ENCODE measurements at places on chromosomes 5 and 9.
A peak's percentile ranks its signal among the peaks of the same experiment; 100 is the strongest.

- DNase-seq, result no peak
Measured at GRCh38 chr9:135514342-135515082, 6.7 kb upstream of the LCN1 start.

GRCh38 chr5:62265648-62266112 lies 40.3 kb upstream of the KIF2A start:
- no peak for DNase-seq

DNA sequence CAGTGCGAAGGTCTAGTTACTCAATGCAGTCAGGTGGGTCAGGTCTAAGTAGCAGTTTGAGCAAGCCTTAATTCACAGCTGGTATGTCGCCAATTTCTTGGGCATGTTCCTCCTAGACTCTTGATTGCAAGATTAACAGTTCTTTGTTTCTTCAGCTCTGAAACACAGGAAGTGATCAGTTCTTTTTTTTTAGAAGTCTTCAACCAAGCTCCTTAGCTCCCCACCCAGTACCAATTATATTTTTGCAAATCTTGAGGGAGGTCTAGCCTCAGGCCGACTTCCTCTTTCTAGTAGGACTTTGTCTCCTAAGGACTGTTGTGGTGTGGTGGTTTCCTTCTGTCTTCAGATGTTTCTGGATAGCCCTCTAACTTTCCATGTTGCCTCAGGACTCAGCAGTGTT lies 2054.2 kb downstream of the MAT2B start:
- DNase-seq, result no peak

GRCh38 chr9:93642961-93643360 lies 66.6 kb downstream of the PHF2 start:
- DNase-seq, result no peak

DNA sequence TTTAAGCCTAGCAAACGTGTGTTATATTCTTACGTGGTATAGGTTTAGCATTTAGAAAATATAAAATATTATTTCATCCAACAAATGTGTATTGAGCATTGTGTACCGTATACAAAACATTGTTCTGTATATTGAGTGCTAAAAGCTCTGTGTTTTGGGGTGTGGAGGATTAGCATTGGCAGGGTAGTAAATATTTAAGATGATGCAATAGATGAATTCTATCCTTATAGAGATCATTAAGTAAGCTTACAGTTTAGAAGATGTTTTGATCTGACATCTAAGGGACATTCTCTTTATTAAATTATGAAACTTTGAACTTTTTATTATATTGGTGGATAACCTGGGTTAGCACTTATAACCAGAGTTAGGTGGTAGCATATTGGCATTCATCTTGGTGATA lies 48.5 kb upstream of the GLIPR2 start:
- no peak for DNase-seq

DNA sequence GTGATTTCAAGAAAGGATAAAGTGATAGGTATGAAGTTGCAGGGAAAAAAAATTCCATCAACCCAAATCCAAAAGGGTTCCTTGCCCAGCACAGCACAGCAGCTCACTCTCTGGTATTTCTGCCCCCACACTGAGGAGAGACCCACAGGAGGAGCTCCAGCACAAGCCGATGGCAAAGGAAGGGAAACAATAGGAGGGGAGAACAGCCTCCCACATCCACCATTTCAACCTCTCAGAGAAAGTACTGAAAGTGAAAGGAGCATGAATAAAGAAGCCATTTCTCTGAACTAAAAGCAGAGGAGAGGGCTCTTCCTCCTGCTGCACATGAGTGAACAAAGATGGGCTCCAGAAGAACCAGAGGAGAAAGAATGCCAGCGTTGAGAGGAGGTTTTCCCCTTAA lies 54.9 kb upstream of the ZSWIM6 start:
- no peak for DNase-seq

GRCh38 chr9:68832861-68833518 lies 128.0 kb downstream of the PIP5K1B start:
- no peak for DNase-seq

- peak; percentile 54 for DNase-seq
Measured at GRCh38 chr9:82961504-82962125, 101.3 kb downstream of the RASEF start.

- no peak for DNase-seq
Measured at GRCh38 chr5:14186059-14186830, 43.1 kb downstream of the TRIO start.

DNA sequence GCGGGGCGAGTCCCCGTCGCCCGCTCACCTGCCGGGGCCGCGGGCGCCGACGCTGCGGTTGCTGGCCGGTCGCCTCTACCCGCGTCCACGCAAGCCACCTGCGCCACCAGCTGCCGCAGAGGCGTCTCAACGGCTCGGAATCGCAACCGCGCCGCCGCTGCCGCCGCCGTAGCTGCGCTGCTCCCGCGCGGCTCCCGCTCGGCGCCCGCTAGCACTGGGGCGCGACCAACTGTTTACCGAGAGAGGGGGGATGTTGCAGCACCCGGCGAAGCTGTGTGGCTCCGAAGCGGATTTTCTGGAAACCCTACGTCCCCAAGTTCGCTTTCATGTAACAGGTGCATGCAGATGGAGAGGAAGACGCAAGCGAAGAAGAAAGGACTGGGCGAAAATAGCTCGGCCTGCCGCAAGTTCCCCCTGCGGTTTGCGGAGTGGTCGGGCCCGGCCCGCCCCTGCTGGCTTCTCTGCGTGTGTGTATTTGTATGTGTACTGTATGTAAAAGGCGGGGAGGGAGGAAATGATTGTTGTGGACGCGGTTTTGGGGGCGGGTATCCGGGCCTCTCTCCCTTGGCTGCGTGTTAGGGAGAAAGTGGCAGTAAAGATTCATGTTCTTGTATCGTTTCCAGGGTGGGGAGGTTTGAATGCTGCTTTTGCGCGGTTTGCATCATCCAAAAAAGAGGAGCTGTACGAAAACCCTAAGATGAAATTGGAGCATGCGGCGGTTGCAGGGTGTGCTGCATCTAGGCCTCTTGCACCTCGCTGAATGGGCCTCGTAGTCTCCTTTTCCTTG lies at the start of gene PSIP1:
PSIP1 (minus strand) TSS at position 182 of the 787 bp plus-strand sequence. CDS start 782 bp downstream, outside the sequence.
- DNase-seq, result peak; percentile 85

GRCh38 chr5:181043285-181044092 lies 3.4 kb downstream of the BTNL9 start:
- no peak for DNase-seq

DNA sequence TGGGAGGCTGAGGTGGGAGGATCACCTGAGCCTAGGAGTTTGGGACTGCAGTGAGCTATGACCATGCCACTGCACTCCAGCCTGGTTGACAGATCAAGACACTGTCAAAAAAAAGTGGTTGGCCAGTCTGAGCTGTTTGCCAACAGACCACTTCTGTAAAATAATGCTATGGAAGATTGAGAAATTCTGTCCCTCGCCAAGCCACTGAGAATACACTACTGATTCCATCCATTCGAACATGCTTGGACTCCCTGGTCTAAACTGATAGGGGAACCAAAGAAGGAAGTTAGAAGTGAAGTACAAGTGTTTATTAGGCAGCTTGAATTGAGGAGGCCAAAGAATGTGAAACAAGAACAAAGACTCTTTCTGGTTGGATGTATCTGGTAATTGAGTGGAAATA lies 27.2 kb downstream of the ENC1 start:
- DNase-seq, result no peak

DNA sequence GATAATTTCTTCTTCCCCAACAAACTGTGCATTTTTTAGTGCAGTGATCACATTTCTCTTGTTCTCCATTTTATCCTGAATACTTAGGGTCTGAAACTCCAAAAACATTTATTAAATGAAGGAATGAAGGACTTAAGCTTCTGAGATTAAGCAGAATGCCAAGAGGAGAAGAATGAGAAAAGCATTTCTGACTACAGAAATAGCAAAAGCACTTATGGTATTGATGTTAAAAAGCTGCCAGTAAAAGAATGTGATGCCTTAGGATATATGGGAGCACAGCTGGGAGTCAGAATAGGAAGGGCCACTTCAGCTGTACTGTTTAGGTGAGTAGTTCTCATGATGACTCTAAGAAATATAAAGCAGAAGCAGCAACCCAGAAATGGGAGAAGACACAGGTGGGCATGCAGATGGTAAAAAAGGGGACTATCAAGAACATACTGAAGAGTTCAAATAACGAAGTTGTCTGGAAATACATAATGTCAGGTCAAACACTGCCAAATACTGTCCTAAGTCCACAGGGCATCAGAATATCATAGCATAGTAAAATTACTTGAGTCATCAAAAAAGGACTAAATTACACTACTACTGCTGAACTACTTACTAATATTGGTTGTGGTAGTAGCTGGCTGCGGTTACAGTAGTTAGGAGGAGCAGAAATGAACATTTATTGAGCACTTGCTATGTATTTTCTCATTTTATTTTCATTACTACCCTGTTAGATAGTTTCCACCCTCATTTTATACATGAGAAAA lies 132.7 kb downstream of the MAPKAP1 start:
- DNase-seq, result no peak

GRCh38 chr9:33041432-33042188 lies 16.5 kb downstream of the DNAJA1 start:
- no peak for DNase-seq

DNA sequence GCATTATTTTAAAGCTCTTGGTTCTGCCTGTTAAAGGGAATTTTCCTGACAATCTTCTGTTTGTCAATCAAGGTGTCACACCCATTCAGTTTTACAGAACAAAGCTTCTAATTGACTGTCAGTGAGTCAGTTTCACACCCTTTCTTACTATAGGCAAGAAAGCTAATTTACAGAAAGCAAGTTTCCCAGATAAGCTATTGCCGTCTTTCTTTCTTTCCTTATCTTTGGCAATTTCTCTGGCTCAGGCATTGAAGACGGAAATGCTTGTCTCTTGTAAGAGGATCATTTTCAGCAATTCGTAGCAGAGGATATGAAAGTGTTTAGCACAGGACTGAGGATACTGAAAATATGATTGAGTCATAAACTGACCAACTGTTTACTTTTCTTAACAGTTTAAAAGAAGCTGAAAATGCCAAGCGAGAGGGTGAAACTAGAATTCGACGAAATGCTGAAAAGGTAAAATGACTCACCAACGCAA lies 27.0 kb downstream of the SPINK5 start:
- no peak for DNase-seq

DNA sequence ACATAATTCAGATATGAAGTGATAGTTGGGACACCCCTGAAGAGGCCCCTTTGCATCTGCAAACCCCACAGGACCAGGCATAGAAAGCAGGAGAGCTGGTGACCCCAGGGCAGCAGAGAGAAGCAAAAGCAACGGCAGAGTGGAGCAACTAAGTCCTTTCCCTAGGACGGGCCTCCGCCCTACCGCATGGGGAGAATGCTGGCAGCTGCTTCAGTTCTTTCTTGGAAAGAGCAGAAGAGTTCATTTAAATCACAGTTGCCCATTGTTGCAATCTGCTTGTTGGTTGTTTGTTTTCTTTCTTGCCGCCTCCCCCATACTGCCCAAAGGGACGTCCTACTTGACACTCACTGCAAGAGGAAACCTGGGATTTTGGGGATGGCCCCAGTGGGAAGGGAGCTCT lies 126.2 kb downstream of the ADAMTS16 start:
- no peak for DNase-seq

- DNase-seq, result peak; percentile 43
Measured at GRCh38 chr9:120713257-120714087, 798 bp downstream of the MEGF9 start.

DNA sequence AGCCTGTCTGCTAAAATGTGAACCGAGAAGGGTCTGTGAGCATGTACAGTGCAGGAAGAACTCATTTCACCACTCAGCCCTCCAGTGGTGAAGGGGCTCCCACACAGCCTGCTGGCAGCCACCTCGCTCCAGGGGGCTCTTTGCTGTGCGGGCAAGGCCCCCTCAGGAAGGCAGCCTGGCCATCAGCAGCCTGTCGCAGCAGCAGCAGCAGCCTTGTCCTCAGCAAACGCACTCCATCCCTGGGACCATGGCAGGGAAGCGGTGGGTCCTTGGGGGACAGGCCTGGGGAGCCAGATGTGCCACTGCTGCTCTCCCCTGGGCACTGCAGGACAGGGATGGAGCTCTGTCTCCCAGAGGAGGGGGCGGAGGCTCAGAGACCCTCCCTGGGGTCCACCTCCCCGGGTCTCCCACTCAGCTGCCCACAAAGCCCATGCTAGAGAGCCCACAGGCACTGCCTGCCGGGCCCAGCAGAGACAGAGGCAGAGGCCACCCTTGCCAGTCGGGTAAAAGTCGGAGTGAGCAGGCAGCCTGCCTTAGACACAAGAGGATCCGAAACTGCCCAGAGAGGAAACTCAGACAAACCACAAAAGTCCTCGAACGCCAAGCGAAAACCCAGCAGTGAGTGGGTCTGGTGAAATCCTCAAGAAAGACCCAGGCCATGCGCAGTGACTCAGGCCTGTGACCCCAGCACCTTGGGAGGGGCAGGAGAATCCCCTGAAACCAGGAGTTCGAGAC lies 8.0 kb downstream of the BRD3 start:
- no peak for DNase-seq

DNA sequence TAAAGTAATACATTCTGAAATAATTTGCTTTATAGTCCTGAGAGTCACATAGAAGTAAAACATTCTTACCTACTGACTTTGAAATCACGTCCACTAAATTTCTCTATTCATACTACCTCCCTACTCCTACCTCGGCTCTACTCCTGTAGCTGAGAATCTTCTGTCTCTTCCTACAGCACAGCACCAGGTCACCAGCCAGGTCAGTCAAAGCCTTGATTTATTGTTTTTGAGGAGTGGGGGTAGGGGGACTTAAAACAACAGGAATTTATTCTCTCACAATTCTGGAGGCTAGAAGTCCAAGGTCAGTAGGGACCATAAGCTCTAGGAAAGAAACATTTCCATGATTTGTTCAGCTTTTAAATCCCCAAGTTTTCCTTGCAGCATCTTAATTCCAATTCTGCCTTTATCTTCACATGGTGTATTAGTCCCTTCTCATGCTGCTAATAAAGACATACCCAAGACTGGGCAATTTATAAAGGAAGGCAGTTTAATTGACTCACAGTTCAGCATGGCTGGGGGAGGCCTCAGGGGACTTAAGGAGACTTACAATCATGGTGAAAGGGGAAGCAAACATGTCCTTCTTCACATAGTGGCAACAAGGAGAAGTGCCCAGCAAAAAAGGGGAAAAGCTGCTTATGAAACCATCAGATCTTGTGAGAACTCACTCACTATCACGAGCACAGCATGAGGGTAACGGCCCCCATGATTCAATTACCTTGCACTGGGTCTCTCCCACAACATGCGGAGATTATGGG lies 49.6 kb upstream of the CCNG1 start:
- no peak for DNase-seq

GRCh38 chr9:35690614-35691333 lies 1.0 kb upstream of the TPM2 start:
- DNase-seq, result peak; percentile 90

DNA sequence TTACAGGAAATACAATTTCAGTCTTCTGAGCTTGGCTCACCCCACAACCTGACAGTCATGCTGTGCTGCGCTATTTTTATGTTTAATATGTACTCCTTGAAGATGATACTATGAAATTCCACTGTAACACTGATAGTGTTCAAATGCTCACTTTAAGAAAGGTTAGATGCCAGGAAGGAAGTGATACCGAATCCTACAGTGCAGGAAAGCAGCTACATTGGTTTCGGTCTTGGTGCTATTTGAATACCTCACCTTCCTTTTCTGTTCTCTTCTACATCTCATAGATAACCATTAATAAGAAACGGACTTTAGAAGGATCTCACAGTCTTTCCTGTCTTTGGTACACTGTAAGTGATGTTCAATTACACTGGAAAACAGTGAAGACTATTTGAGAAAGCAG lies 117.6 kb downstream of the SEMA5A start:
- DNase-seq, result no peak

- peak; percentile 12 for DNase-seq
Measured at GRCh38 chr9:137412431-137412830, 10.5 kb downstream of the EXD3 start.
